ENCODE measurements at places on chromosomes 5 and 9.

DNA sequence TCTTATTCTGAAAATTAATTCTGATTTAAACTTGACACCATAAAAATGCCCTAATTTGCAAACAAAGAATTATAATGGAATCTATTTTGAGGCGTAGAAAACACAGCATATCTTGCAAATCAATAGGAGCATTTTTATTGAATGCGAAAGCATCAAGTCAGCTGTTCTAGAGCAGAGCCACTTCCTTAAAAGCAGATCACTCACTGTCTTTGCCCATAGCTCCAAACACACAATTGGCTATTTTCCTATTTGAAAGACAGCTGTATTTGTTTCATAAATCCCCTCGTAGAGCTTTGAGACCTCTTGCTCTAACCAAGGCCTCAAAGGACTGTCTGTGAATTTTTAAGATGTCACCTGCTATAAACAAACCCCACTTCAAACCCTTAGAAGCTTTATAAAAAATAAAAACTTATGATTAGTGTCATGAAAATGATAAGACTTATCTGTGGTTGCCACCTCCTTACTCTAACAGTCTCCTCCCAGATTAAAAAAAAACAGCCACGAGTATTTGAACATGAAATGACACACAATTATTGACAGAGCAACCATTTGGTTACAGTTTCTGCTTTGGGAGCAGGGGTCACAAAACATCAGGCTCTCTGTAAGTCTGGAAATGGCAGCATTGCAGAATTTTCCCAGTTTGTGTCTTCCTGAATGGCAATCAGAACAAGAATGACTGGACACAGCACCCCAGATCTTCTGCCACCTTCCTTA, 75.6 kb upstream of the RASEF start:
- DNase-seq = no peak

DNA sequence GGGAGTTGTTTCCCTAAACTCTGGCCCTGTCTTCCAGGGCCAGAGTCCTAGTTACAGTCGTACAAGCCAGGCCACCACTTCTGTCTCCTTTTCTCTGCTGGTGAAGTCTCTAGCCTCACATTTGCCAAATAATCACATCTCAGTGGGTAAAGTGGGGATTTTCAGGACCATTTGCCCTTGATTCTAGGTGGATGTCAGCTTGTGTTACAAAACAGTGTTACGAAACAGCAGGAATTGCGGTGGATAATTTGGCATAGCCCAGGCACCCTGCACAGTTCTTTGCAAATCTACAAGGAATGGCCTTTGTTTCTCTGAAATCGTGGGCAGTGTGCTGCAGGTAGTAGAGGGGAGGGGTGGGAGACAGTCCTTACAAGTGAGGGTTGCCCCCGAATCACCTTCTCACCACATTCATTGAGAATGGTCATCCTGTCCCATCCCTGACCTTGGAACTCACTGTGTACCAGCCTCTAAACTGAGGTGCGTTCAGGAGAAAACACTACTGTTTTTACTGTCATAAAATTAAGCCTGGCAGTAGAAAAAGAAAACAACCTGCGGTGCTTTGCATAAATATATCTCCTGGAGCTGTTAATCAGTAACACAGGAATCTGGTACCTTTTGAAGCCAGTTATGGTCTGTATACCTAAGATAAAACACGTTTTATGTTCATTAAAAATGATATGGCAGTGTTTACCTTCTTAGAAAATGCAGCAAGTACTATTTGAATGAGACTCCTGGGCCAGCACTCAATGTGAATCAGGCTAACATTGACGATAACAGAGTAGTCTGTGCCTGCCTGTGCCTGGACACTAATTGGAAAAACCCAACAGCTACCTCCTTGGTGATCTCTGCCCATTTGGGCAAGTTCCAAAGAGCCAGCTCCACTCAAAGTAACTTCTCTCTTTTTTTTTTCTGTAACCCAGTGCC, 44.3 kb downstream of the CYSTM1 start:
- peak; percentile 61 for DNase-seq

DNA sequence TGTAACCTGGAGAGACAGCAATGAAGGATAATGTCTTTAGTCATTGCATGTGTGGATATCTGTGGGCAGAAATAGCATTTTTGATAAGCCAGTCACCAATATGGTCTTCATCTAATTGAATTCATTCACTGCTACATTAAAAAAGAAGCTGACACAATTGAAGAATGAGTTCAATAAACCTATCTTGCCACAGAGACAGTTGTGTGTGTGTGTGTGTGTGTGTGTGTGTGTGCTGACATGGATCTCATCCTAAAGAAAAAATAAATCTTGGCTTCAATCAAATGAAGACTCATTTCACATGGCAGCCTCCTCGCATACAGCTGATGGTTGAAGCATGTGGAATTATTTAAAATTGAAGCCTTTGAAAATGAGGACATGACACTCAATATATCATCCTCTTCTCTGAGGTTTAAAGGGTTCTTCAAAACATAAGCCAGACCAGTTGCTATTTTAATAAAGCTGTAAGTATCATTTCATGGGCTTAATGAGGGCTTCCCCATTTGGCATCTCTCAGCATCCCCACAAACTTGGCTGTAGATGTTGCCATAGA, 118.5 kb upstream of the PTPN3 start:
- no peak for DNase-seq

DNA sequence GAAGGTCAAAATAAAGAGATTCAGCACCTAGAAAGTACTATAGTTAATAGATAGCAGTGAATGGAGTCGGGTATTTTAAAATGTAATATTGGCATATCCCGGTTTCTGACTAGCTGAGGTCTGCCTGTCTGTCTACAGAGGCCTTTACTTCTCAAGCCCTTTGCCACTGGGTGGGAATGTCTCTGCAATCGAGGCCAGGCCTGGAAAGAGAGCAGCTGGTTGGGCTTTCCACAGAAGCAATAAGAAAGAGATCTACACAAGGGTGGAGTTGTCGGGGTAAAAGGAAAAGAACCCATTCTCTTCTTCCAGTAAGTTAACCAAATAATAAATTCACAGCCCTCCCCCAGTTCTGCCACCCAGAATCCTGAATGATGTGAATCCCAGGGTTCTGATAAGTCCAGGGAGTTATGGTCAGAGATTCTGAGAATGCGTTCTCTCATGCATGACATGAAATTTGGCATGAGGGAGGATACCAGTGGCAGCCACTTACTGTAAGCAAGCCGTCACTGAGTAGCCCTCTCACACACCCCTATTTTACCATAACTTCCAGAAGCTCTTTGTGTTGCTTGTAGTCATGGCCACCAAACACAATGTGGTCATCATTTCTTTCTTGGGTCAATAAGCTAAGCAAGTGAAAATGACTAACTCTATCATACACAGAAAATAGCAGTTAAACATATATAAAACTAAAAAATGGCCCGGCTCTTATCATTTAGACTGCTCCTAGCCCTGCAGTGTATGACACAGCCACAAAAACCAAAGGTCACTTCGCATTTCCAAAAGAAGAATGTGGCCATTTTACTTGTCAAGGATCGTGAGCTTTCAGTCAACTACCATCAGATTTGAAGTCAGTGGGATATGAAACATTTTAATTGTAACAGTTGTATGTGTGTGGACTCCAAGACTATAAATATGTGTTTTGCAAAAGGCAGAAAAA, 185.0 kb downstream of the GLIS3 start:
- DNase-seq = no peak

GRCh38 chr9:87309236-87309635, 188.4 kb upstream of the DAPK1 start:
- DNase-seq = no peak
